ENCODE measurements at places on chromosomes 2 and 18.
A peak's percentile ranks its signal among the peaks of the same experiment; 100 is the strongest.

DNA sequence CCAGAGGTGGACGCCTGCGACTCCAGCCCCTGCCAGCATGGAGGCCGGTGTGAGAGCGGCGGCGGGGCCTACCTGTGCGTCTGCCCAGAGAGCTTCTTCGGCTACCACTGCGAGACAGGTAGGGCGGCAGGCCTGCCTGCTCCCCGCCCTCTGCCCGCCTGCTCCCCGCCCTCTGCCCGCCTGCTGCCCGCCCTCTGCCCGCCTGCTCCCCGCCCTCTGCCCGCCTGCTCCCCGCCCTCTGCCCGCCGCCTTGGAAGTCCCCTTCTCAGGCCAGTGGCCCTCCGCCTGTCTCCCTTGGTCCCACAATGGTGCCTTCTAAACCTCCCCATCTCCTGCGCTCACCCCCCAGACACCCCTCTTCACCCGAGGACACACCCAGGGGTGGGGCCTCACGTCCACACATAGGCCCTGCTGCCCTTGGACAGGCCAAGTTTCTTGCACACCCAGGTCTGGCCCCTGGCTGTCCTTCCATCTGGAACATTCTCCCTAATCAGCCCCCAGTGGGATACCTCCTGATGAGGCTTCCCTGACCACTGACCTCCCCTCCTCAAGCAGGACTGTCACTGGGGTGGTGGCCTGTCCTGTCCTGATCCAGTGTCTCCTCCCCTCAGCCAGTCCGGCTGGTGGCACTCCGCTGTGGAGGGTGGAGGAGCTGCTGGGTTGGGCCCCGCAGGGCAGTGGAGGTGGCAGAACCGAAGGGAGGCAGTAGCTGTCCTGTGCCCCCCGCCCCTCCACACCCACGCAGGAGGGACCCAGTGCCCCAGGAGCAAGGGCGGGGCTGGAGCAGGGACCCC is 37.9 kb downstream of the MTERF4 start:
- no peak for DNase-seq

GRCh38 chr18:77111951-77112746 is 20.4 kb downstream of the MBP start:
- no peak for DNase-seq

- DNase-seq = no peak
Observed at GRCh38 chr2:241987726-241988125, 118.2 kb downstream of the RTP5 start.

DNA sequence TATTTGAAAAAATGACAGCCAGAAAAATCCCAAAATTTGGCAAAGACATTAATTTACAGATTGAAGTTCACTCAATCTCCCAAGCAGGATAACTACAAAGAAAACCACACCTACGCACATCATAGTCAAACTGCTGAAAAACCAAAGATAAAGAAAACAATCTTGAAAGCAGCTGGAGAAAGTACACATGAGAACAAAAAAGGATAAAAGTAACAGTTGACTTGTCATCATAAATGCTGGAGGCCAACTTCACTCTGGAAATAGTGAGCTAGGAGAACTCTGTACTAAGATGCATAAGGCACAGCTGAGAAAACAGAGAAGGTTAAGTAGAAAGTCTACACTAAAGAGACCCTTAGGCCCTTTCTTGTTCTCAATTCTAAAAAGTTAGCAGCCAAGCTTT is 73.1 kb downstream of the TLK1 start:
- no peak for DNase-seq

DNA sequence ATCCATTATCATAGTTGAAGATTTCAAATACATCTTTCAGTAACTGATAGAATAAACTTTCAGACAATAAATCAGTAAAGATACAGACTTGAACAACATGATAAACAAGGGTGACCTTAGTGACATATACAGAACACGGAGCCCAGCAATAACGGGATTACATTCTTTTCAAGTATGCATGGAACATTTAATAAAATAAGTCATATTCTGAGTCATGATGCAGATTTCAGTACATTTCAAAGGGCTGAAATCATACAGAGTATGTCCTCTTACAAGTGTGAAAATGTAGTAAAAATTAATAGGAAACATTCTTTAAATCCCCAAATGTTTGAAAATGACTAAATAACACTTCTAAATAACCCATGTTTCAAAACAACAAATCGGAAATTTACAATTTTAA is 17.2 kb upstream of the KLHL29 start:
- no peak for DNase-seq

DNA sequence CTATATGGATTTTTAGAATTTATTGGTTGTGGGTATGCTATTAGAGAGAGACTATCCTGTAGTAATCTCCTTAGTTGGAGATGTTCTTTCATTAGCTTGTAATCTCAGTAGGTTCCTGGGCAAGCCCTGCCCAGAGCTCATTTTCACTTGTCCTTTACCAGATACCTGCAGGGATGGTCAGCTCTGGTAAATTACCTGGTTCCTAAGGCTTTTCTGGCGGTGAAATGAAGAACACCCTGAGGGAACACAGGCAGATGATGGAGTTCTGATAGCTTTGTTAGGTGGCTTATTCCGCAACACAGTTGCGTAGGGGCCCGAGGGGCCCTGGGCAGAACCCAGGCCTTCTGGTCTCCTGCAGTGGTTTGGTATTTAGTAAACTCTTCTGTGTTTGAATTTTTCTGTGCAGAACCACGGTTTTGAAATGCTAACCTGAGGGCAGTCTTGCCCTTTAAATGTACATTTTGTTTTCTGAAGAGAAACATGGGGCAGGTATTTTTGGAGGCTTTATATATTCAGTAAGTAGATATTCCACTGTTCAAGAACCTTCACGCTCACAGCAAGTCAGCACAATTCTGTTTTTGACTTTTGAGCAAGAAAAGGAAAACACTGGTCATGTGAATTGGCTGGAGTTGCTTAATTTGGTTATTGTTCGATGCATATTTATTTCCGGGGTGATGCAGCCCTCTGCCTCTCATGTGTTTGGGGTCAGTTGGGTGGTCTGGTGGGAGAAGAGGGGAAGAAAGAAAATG is 22.4 kb downstream of the ZNF532 start:
- no peak for DNase-seq

- peak; percentile 43 for DNase-seq
Observed at GRCh38 chr2:7572450-7572849, 655.2 kb downstream of the RNF144A start.

- peak; percentile 90 for DNase-seq
Observed at GRCh38 chr2:14634489-14635390, 2.2 kb downstream of the LRATD1 start.

DNA sequence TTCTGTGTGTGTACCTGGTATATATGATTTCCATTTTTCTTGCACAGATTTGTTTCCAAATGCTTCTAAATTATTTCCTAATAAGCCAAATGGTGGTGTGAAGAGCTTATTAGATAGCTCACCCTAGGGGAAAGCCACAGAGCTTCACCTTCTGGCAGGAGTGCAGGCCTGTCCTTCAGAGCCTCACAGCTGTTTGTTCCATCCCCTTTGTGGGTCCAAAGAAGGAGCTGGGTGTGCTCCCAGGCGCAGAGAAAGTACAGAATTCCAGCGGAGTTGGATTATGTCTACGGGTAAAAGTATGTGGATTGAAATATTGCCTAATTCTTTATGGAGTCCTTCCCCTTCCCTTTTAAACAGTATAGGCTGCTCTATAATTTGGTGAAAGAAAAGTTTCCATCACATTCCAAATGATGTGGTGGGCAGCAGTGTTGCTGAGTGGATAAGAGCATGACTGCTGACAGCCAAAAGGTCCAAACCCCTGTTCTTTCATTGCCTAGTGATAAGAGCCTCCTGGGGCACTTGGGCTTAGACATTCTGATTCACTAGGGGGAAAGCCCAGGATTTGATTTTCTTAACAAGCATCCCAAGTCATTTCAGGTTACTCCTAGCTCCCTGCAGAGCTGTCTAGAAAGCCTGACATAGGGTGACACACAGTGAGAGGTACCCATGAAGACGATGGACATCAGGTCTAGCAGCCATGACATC is 86.6 kb downstream of the WDSUB1 start:
- no peak for DNase-seq
